ENCODE measurements at places on chromosomes 12 and 14. TPM values are rescaled to one million over a fixed set of nuclear protein-coding genes. Genes with fewer than 3 reads are reported as not detected.

The TAS2R42 gene
- not detected for polyA plus RNA-seq

The PPP1R36 gene
- polyA plus RNA-seq: not detected

The SAV1 gene
- polyA plus RNA-seq: 13.2 TPM

The SLC39A2 gene
- 0.09 TPM for polyA plus RNA-seq

The KRT3 gene
- polyA plus RNA-seq: not detected

The DIO2 gene
- polyA plus RNA-seq: not detected

The HNF1A gene
- polyA plus RNA-seq: not detected

The GAS2L3 gene
- polyA plus RNA-seq: 2.8 TPM

The NFE2 gene
- polyA plus RNA-seq: 229 TPM

The NOS1 gene
- polyA plus RNA-seq: not detected
